Stimulated activated CD4-positive, alpha-beta T cell treated with anti-CD3 and anti-CD28 coated beads, Interleukin-1b, Interleukin-23, amount 100 ng/mL, for 1 hour (primary cell): ENCODE measurements at places on chromosomes 16 and 17.

DNA sequence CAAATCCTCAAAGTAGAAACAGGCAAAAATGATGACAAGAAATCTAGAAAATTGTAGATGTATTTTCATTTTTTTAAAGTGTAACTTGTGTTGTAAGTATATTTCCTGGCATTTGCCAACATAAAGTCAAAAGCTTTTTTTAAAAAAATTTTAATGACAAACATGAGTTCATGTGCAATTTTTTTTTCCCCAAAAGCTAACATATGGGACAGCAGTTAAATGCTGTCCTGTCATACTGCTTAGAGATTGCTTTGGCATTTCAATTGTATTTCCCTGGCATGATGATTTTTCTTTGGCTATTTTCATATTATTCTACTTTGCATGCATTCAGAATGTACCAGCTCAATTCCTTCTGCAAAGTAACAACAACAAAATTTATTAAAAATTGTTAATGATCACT is 24.5 kb upstream of the CPPED1 start:
- no peak for DNase-seq

DNA sequence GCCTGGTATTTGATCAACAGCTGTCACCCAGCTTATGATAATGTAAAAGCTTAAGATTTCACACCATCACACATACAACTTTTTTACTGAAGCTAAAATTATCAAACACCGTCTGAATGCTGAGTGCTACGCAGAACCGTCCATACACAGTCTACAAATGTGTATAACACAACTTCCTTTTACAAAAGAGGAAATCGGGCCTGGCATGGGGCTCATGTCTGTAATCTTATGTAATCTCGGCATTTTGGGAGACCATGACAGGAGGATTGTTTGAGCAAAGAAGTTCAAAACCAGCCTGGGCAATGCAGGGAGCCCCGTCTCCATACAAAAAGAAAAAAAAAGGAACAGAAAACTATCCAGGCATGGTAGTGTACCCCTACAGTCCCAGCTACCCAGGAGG is 19.6 kb upstream of the QRICH2 start:
- DNase-seq: no peak

- no peak for DNase-seq
These were observed 1.8 kb downstream of the CDC42EP4 start for GRCh38 chr17:73309727-73310596.

DNA sequence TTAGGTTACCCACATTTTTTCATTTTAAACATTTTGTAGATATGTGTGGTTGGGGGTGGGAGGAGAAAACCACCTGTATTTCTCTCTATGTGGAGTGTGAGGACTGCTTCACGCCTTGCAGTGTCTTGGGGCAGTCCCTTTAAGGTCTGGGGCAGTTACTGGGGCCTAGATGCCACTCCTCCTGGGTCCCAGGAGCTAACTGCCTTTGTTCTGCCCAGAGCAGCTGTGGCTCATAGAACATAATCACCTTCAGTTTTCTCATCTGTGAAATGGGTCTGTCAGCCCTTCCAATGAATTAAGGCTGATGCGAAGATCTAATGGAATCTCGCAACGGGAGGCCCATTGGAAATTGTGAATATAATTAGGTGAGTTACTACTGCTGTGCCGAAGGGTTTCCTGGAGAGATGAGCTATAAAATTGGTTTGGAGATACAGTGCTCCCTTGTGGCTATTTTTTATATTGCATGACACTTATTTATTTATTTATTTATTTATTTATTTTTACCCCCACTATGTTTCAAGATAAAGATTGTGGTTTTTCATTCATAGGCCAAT is 22.9 kb downstream of the DHRS7C start:
- no peak for DNase-seq

DNA sequence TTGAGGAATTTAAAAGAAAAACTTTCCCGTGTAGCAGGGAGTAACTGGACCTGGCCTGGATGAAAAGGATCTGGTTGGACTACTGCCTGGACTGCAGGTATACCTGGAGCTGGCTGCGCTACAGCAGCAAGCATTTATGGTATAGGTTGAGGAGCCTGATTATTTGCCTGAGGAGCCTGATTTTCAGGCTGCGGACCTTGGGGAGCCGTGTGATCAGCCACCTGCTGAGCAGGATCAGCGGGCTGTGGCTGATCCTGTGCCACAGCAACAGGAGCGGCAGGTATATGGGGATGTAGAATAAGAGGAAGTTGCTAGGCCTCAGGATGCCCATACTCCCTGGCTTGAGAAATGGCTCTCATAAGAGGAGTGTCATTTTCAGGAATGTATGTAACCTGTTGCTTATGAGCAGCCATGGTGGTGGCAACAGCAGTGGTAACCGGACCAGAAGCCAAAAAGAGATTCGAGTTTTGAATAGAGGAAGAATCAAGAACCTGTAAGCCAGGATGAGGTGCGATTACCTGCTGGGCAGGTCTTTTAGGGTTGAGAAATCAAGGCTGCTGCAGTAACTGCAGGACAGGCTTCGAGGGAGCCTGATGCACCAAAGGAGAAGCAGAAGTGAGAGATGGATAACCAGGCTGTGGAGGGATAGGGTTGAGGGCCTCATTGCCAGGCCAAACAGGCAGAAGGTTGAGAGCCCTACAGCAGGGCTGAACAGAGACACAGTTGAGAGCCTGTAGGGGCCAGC is 60.9 kb upstream of the ARL4D start:
- DNase-seq: no peak

DNA sequence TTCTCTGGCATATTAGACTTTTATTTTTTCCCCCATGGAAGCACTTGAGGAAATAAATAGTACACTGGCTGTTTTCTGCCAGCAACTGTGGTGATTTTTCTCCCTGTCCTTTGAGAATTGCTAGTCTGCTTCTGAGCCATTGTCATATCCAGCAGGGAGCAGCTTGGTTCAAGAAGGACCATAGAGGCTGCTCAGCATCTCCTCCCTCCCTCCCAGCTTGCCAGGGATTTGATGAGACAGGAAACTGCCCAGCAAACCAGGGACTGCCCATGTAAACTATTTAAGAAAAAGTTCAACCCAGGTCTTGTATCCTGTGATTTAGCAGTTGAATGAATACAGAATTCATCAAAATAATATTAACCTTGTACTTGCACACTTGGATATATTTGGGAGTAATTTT is 39.5 kb downstream of the CYB5B start:
- DNase-seq: no peak

GRCh38 chr17:17067257-17067656 is 25.0 kb downstream of the MPRIP start:
- DNase-seq: no peak

DNA sequence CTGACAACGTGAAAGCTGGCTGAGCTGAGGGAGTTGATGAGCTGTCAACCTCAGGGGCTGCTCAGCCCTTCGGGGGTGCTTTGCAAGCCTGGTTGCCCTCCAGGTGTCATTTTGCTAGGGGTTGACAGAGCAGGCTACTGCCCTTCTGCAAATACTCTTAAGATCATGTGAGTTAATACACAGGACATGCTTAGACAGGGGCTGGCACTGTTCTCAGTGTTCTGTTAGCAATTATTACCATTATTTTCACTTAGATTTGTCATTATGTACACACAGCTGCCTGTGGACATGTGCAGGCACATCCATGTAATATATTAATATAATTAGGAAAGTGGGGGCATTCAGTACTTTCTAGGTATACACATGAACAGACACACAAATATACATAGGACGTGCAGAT is 554.3 kb upstream of the HSBP1 start:
- no peak for DNase-seq

- no peak for DNase-seq
These were observed 7.9 kb upstream of the MT2A start for GRCh38 chr16:56600398-56600999.

GRCh38 chr16:48381201-48381600 is 4.0 kb downstream of the SIAH1 start:
- DNase-seq: no peak

DNA sequence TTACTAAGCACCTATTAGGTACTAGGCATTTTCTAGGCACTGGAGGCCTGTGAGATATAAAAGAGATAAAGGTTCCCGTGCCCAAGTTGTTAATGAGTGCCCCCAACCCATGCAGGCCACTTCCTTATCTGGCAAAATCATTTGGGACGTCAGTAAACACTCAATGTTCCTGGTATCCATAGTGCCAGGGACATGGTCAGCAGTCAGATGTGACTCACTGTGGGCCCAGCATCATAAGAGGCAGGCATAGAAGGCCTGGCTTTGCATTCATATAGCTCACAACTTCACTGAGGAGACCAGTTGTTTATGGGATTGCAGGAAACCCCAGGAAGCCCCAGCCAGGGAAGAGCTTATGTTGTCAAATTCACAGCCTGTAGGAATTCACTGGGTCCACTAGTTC is 81.1 kb downstream of the MRC2 start:
- no peak for DNase-seq

DNA sequence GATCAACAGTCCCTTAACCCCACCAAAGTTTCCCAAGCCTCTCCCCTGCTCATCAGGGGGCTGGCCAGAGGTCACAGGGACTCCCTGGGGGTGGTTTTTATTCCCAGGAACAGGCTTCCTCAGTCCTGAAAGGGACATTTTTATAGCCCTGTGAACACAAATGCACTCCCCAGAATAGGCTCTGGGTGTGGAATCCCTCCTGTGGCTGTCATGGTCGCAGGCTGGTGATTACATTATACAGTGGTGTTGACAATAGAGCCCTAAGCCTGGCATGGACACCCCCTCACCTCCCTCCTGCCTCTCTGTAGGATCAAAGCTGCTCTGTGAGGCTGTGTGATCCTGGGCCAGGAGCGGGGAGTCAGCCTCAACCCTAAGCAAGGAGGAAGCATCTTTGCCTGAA is 1.4 kb upstream of the CA4 start:
- no peak for DNase-seq

- no peak for DNase-seq
These were observed 39.3 kb downstream of the SMPD3 start for GRCh38 chr16:68408967-68409366.

DNA sequence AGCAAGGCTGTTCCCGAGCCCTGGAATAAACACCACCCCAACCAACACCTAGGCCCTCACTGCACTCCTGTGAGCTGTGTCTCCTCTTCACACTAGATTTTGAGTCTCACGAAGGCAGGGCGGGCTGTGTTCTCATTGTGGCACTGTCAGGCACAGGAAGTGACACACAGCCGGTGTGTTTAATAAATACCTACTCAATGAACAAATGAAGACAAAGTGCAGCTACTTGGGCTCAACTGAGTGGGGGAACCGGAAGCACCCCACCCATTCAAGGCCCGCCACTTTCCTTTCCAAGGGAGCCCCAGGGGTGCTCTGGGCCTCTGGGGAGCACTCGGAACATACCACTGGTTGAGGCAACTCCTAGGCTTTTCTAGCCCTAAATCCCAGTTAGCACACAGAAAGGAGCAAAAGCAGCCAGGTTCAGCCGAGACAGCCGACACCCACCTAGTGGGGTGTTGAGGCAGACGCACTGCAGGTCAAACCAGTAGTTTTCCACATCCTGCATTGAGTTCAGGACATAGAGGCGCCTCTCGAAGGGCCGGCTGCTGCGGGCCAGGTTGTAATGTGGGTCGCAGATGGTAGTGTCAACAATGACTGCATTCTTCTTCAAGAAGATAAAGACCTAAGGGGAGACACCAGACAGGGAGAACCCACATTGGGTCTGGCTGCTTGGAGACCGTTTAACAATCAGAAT is 57.7 kb downstream of the GTF3C1 start:
- no peak for DNase-seq

- no peak for DNase-seq
These were observed 11.5 kb upstream of the CLEC18C start for GRCh38 chr16:70162041-70162451.

DNA sequence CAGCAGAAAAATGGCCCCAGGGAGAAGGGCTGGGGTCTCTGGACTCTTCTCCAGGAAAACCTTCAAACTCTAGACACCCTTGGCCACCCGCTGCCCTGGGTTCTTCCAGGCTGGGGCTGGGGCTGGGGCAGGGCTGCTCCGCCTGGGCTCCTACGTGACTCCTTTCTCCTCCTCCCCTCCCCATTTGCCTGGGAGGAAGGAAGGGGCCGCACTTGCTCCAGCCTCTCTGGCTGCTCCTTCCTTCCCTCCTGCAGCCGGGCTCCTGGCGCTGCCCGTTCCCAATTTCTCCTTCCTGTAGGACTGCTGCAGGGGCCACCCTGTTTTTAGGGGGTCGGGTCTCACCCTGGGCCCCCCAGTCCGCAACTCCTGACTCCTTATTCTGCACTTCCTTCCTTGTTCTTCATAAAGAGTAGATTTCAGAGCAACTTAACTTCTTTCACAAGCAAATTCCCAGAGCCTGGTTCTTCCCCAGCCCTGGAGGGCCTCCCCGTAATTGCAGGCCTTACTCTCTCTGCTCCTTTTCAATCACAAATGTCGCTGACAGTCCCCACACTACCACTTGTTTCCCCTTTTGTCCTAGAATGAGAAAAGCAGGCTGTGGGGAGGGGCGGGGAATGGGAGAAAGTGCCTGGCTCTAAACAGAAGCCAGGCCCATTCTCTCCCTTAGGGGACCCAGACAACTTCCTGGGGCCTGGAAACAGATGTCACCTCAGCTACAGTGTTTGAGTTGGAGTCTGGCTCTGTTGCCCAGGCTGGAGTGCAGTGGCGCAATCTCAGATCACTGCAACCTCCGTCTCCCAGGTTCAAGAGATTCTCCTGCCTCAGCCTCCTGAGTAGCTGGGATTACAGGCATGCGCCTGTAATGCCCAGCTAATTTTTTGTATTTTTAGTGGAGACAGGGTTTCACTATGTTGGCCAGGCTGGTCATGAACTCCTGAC is 137.8 kb downstream of the ENGASE start:
- DNase-seq: no peak

- DNase-seq: no peak
These were observed 24.1 kb downstream of the C16orf96 start for GRCh38 chr16:4580250-4580649.

DNA sequence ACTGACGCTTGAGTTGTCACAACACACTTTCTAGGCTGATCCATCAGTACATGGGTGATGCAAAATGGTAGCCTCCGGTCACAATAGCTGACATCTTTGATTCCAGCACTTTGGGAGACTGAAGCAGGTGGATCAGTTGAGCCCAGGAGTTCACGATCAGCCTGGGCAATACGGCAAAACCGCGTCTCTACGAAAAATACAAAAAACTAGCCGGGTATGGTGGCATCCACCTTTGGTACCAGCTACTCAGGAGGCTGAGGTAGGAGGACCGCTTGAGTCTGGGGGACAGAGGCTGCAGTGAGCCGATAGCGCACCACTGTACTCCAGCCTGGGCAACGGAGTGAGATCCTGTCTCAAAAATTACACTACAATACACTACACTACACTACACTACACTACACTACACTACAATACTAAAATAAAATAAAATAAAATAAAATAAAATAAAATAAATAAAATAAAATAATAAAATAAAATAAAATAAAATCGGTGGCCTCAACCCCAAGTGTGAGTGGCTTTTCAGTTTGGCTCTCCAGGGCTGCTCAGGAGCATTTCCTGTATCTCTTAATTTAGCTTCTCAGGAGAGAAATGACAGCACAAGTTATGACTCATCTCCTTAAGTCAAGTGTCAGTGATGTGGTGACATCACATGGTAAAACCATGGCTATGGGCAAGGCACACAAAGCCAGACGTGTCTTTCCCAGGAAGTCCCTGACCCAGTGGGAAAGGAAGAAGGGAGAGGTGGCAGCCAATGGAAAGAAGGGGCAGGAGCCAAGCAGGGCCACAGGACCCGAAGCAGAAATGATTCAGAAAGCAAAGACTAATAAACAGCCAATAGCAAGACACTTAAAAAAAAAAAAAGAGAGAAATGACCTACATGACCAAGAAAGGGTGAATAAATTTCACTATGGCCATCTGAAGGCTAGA is 75.3 kb upstream of the TBC1D3K start:
- DNase-seq: no peak

GRCh38 chr17:11391134-11391533 is 150.1 kb downstream of the SHISA6 start:
- no peak for DNase-seq

- no peak for DNase-seq
These were observed 1.6 kb downstream of the UNC119 start for GRCh38 chr17:28550858-28551257.
